ENCODE measurements at places on chromosomes 11 and 22. TPM values are rescaled to one million over a fixed set of nuclear protein-coding genes. Genes with fewer than 3 reads are reported as not detected.
A peak's percentile ranks its signal among the peaks of the same experiment; 100 is the strongest.

Gene APOBEC3H
- not detected for total RNA-seq

Gene TMEM191B
- total RNA-seq: 0.62 TPM

- DNase-seq: peak; percentile 76
Measured at GRCh38 chr11:35116762-35117640, 22.0 kb upstream of the CD44 start.

GRCh38 chr11:112596324-112596723, 335.7 kb upstream of the PLET1 start:
- no peak for DNase-seq

- DNase-seq: no peak
Measured at GRCh38 chr22:44025171-44026065, 1.3 kb downstream of the PARVB start.

DNA sequence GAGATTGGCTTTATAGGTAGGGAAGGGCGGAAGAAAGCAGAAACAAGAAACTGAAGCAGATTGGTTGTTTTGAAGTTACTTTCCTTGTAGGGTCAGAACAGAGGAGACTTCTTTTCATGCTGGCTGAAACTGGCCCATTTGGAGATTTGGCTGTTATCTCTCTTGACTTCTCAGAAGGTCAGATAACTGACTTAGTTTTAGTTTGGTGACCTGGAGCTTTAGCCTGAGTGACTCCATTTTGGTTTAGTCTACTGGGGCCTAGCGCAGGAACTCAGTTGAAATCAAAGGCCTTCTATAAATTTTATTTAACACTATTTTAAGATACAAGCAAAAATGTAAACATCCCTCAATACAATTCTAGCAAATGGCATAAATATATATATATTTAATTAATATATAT, 31.4 kb downstream of the CSTPP1 start:
- no peak for DNase-seq

GRCh38 chr11:64238999-64239398, 1.9 kb upstream of the FKBP2 start:
- DNase-seq: no peak

GRCh38 chr11:77030834-77031414, 3.3 kb upstream of the B3GNT6 start:
- no peak for DNase-seq

DNA sequence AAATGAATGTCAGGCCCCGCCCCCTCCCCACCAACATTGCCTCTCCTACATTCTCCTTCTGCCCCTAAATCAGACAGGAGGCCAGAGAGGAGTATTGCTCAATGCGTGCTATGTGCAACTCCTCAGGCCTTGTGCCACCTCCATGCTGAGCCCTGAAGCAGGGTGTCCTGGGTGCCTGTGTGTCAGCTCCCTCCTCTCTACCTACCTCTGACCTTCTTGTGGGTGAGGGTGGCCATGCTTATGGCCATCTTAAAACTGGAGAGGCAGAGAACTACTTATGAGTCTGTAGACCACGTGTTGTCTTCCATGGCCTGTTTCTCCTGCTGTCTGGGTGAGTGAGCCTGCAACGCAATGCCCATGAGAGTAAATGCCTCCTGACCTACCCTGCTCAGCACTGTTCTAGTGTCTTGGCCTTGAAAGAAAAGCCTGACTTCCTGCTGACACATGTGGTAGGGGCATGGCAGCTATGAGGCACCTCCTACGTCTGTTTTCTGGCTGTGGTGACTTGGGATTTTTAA, 10.5 kb downstream of the MCAM start:
- DNase-seq: no peak

Gene GNAZ
- 2.2 TPM for total RNA-seq

GRCh38 chr11:414318-414857, 411 bp downstream of the SIGIRR start:
- DNase-seq: peak; percentile 53

Gene EEF1G
- total RNA-seq: 735 TPM
